ENCODE measurements at places on chromosomes 4 and X.

DNA sequence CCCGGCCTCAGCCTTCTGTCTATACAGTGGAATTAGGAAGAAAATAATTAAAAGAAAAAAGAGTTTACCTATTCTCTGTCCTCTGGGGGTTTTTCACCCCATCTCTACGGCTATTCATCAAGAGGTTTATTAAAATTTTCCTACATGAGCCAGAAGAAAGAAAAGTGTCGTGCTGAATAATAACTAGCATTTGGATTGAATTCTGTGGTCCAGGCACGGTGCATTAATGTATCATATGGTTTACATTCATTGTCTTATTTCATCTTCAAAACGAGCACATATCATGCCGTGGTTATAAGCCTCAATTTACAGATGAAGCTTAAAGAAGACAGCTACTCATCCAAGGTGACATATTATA, 5.4 kb upstream of the NAA15 start:
- DNase-seq = peak; percentile 26

- DNase-seq = peak; percentile 6
These were observed 618.0 kb downstream of the STPG2 start for GRCh38 chr4:97525236-97525635.

GRCh38 chr4:138338840-138339239, 96.7 kb upstream of the SLC7A11 start:
- no peak for DNase-seq

- DNase-seq = no peak
These were observed 452.5 kb downstream of the NKX6-1 start for GRCh38 chr4:84046551-84046950.

GRCh38 chr4:70979445-70980008, 13.9 kb upstream of the DCK start:
- DNase-seq = no peak

DNA sequence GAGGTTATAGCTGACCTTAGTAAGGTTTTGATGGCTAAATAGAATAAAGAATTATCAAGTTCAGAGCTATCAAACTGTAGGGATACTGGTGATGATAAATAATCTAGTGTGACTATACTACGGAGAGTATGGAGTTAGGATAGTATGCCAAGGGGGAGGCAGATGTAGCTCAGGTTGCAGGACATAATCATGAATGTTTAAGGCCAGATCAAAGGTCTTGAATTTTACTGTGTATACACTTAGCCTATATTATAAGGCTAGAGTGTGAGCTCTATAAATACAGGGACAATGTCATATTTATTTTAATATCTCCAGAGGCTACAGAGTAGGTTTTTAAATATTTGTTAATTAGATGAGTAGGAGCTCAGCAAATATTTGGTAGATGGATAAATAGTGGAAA, 131.1 kb upstream of the STIM2 start:
- peak; percentile 86 for DNase-seq

DNA sequence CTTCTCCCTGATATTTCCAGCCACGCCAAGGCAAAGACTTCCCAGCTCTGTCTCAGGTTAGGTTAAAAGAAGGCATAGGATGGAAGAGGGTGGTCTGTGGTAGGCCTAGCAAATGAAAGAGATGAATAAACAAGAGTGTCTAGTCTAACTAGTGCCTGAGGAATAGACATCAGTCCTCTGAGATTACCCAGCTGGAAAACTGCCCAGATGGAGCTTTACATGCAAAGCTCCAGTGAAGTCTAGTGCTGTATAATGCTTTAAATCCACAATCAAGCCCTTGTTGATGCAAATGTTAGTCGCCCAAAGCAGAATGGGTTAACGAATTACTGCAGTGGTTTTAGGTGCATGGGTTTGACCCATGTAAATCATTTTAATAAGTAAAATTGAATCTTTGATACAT, 24.8 kb upstream of the GUCY1B1 start:
- DNase-seq = no peak

DNA sequence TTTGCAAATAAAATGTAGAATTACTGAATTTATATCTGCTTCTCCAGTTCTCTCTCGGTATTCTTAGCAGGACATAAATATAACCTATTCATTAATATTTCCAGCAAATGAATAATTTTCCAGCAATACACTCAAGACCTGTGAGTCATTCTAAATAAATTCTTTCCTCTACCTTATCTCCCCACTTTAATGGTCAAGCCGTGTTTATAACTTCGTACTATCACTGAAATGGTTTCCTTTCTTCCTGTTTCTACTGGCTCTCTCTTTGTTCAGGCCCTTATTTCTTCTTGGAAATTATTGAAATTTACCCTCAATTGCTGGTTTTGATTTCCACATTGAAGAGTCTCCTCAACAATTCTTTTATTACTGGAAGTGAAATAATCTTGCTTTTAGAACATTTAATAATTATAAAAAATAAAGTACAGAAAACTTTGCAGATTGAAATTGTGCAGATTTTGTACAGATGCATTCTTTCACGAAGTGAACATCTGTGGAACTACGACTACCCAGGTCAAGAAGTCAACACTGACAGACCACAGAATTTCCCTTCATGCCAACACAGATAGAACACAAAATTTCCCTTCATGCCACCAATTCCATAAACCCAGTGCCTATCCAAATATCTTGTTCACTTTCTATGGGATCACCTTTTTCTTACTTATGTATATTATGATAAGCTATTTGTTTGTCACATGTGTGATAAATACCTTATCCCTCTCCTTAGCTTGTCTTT, 205.7 kb downstream of the FAT4 start:
- DNase-seq = no peak

DNA sequence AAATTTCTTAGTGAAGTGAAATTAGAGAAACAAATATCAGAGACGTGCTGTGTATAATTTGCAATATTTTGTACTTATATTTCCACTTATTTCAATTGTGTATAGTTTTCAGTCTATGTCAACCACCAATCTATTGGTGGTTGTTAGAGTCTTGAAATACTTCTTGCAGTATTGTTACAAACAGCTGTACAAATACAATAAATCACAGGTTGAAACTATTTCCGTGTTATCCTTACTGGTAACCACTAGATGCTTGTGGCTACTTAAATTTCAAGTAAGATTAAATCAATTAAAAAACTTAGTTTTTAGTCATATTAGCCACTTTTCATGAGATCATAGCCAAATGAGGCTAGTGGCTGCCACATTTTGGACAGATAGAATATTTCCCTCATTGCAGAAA, 520.5 kb downstream of the GBA3 start:
- DNase-seq = no peak

DNA sequence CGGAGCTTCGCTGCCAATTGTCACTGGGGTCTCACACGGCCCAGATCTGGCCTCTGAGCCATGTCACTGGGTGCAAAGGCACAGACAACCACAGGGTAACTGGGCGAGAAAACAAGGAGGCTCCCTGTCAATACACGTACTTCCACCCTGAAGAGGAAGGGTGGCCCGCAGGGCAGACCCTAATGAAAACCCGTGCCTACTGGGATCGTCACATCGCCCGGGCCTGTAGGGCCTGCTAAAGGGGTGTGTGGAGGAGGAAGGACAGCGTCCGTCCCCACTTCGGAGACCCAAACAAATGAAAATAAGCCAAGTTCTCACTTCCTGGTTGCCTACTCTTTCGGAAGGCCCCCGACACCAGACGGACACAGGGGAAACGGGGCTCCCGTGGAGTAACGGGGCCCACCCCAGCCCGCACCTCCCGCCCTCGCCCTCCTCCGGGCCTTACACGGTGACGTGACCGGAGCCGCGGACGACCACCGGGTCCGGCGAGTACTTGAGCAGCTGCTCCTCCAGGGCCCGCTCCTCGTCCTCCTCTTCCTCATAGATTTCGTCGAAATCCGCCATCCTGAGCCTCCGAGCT, 578 bp downstream of the CHIC2 start:
- DNase-seq = peak; percentile 48

GRCh38 chr4:161519611-161520010, 644.2 kb downstream of the FSTL5 start:
- no peak for DNase-seq

GRCh38 chr4:118360106-118360505, 7.3 kb upstream of the PRSS12 start:
- DNase-seq = no peak

DNA sequence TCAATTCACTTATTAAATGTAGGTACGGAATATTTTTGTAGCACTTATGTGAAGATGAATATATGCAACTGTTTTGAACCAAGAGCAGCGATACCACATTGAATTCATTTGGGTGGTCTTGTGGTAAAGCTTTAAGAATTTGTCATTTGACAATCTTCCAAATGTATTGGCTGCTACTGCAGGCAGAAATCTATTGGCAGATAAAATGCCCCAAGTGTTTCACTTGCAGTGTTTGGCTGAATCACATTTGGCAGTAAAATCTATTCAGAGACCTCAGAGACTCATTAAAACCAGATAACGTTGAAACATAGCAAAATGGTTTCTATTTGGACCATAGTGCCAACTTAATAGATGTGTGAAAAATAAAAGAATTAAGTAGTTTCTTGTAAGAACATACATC, 303.4 kb downstream of the FGF13 start:
- no peak for DNase-seq

- DNase-seq = no peak
These were observed 6.8 kb downstream of the PTCHD1 start for GRCh38 chrX:23341452-23341851.

All from DMS53 (cell line).